ENCODE measurements at places on chromosomes 3 and 15.

DNA sequence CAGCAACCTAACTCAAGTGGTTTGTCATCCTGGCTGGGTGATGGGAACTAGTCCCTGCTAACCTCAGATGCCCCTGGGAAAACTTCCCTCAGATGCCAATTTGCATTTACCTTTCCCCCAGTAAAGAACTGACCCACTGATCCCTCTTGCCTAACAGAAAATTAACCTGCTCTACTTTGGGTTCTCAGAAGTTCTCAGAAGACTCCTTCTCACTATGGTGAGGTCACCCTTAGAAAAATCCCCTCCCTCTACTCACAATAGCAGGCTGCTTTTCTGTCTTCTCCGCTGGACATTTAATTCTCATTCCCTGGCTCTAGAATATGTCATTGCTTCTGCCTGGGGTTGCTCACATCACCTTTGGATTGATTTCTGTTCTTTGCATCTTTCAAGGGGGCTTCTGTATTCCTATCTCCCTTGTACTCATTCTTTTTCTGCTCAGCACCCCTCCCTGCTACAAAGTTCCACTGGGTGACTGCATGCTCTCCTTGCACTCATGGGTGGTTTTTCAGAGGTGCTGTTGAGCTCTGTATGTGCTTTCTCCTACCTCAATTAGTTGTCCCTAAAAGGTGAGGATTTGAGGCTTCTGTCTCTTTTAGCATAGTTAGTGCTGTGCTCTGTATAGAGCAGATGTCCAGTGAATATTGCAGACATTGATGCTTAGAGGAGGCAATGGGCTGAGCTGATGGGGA is 869 bp downstream of the PLA1A start:
- no peak for DNase-seq

GRCh38 chr3:20324664-20325478 is 138.9 kb upstream of the SGO1 start:
- DNase-seq = no peak

GRCh38 chr15:101568309-101568708 is 78.8 kb upstream of the PCSK6 start:
- no peak for DNase-seq

GRCh38 chr3:195168009-195168762 is 102.8 kb downstream of the XXYLT1 start:
- no peak for DNase-seq

- DNase-seq = no peak
Measured at GRCh38 chr3:127889976-127890650, 24.9 kb upstream of the KBTBD12 start.

GRCh38 chr3:47688488-47688887 is 93.2 kb downstream of the SMARCC1 start:
- no peak for DNase-seq

GRCh38 chr3:132055872-132056271 is 21.1 kb upstream of the CPNE4 start:
- DNase-seq = no peak

DNA sequence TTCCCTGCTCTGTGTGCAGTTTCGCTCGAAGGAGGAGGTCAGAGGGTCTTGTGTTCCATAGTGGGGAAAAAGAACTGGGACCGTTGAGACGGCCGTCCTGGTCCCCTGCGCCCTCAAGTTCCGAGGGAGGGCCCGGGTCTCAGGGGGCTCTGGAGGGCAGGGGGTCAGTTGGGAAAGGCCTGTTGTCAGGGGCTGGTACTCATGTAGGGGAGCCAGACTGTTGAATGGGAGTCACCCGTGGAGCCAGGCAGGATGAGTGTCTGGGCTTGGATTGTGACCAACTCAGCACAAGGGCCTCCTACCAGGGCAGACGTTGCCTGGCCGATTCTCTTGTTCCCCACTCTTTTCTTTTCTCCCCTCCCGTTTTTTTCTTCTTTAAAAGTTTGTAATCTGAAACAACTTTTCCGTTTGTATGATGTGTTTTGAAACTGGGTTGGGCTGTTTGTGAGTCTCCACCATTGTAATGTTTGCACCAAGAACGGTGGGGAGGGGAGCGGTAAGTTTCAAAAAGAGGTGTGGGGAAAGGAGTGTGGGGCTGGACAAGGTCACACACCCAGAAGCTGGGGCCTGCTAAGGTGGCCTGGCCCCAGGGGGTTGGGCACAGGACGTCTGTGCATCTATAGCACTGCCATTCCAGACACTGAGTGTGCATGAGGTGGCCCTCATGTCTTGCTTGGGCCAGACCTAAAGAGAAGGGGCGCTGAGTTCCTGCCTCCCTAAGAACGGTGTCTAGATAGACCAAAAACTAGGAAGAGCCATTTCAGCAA is 1.1 kb downstream of the CMTM7 start:
- DNase-seq = no peak

GRCh38 chr3:61701011-61701410 is 139.6 kb downstream of the PTPRG start:
- no peak for DNase-seq

- DNase-seq = no peak
Measured at GRCh38 chr3:10852066-10852808, 36.2 kb downstream of the SLC6A11 start.

- no peak for DNase-seq
Measured at GRCh38 chr3:100084100-100084806, 30.0 kb downstream of the FILIP1L start.

DNA sequence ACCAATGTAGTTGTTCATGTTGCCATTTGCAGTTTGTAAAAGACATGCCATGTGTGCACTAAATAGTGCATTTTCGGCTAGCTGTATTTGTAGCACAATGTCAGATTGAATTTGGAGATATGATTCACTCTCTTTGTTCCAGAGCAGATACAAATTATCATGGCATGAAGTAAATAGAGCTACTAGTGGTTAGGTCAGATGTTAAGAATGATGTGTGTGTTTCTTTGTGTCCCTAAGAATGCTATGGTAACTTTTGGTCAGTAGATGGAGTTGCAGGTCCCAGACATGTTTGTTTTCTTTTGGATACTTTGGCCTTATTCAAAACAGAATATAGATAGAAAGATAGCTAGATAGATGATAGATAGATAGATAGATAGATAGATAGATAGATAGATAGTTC is 595.8 kb downstream of the NLGN1 start:
- DNase-seq = no peak

GRCh38 chr3:189748046-189748445 is 116.9 kb downstream of the TP63 start:
- no peak for DNase-seq

DNA sequence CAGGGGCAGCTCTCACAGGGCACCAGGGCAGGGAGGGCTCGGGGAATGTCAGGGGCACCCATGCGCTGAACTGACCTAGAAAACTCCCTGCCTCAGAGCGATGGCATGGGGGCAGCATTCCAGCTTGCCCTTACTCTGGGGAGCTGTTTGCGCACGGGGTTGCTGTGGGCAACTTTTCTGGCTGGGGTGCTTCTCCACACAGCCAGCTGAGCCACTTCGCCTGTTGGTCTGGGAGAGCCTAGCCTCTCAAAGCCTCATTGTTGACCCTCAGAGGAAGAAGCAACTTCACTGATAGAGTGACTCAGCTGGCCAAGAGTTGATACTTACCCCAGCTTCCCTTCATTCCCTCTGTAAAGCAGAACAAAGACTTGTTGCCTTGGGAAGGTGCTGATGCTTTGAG is 42.6 kb upstream of the MRPS22 start:
- no peak for DNase-seq

GRCh38 chr15:51619331-51620035 is 3.1 kb downstream of the DMXL2 start:
- DNase-seq = no peak

DNA sequence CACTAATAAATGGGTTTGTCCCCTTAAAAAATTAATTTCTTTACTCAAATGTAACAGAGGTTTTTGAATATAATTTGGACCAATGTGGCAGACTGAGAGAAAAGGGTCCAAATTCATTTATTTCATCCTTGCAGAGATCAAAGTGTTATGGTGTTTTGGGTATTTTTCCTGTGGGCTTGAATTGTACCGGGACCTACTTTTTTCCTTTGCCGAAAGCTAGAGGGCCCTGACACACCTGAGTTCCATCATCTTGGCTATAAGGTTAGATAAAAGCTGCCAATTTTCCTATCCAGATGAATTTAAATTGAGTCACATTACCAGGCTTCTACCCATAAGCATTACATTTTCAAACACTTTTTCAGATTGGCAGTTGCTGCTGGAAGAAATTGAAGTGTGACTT is 908 bp downstream of the CCNB2 start:
- DNase-seq = no peak

GRCh38 chr3:72664184-72664975 is 183.9 kb downstream of the SHQ1 start:
- no peak for DNase-seq

Data from stimulated activated CD8-positive, alpha-beta memory T cell treated with anti-CD3 and anti-CD28 coated beads, Interleukin-4, amount 100 ng/mL, for 4 hours (primary cell).